ENCODE measurements at places on chromosomes 12 and 14.

- DNase-seq, result no peak
Measured at GRCh38 chr14:79089576-79089975, 919.4 kb downstream of the NRXN3 start.

- no peak for DNase-seq
Measured at GRCh38 chr14:77241955-77242354, 29.1 kb downstream of the NGB start.

DNA sequence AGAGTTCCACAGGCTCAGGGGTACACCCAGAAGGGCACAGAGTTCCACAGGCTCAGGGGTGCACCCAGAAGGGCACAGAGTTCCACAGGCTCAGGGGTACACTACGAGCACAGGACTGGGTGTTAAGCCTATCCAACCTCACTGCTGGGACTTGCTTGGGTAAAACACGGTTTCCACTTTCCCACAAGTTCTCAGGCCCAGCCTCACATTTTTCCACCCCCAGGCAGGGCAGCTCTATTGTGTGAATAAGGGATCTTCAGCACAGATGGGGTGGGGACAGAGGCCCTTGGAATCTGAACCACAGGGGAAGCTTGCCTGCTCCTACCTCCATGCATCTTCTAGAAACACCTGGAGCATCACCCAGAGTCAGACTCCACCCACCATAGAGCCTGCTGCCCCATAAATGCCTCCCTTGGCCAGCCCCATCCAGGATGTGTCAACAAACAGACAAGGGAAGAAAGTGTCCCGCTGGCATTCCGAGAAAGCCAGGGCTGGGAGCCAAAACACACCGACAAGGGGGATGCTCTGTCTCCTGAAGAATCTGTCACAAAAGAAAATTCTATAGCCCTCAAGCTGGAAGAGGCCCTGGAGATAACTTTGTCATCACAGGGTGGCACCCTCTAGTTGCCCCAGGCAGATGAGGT, 4.8 kb downstream of the CRACR2A start:
- DNase-seq, result no peak

GRCh38 chr12:25942709-25943108, 15.8 kb upstream of the RASSF8 start:
- no peak for DNase-seq

DNA sequence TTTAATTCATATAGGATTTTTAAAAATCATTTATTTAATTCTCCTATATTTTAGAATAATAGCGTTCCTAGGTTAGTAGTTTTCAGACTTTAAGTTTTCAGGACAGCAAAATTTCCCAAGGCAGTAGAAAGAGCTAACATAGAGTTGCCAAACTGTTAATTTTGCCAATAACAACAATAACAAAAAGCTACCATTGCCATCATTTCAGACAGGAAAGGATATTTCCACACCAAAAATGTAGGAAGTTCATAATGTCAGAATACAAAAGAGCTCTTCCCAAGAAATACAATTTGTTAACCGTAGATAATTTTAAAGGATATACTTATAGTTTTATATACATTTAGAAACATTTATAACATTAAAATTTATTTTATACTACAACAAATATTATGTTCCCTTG, 81.4 kb upstream of the EEA1 start:
- no peak for DNase-seq

GRCh38 chr12:117498880-117499279, 137.5 kb upstream of the NOS1 start:
- no peak for DNase-seq

GRCh38 chr14:76926521-76927251, 100.5 kb downstream of the LRRC74A start:
- no peak for DNase-seq

DNA sequence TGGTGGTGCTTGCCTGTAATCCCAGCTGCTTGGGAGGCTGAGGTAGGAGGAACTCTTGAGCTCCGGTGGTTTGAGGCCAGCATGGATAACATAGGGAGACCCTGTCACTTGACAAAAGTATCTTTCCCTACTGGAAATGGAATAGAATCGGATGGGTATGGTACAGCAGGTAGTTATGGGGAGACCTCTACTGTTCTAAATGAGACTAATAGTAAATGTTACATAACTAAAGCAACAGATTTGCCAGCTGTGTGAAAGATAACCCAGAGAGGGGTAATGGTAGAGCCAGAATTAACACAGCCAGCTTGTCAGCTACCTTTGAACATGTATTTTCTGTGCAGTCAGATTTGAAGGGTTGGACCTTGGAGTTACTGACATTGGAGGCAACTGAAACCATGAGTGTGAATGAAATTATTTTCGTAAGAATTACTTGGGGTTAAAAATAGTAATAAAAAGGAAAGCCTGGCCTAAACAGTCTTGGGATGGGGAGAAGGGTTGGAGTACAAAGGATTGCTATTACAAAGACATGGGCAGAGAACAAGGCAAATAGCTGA, 21.7 kb upstream of the NUP107 start:
- DNase-seq, result no peak

DNA sequence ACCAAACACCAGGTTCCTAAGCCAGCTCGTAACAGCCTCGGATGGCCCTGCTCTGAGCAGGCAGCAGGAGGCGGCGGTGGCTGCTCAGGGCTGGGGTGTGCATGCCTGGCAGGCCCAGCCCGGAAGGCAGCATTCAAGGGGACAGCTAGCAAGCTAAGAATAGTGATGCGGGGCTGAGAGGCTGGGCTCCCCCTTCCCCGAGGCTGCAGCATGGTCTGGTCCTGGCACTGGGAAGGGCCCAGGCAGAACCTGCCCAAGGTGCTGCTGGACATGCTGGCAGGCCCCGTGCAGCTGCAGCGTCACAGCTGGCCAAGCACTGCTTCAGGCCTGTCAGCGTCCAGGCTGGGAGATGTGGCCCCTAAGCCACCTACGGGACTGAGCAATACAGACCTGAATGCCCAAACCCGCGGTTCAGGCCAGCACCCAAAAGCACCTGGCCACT, 26.4 kb upstream of the NUDT14 start:
- DNase-seq, result no peak
